ENCODE measurements at places on chromosomes 12 and 14.

GRCh38 chr14:34461334-34462131, 507 bp downstream of the SPTSSA start:
- peak; percentile 79 for DNase-seq

GRCh38 chr12:131929581-131930456, 743 bp downstream of the PUS1 start:
- DNase-seq, result no peak

GRCh38 chr12:89821896-89822295, 113.3 kb upstream of the ATP2B1 start:
- DNase-seq, result no peak

DNA sequence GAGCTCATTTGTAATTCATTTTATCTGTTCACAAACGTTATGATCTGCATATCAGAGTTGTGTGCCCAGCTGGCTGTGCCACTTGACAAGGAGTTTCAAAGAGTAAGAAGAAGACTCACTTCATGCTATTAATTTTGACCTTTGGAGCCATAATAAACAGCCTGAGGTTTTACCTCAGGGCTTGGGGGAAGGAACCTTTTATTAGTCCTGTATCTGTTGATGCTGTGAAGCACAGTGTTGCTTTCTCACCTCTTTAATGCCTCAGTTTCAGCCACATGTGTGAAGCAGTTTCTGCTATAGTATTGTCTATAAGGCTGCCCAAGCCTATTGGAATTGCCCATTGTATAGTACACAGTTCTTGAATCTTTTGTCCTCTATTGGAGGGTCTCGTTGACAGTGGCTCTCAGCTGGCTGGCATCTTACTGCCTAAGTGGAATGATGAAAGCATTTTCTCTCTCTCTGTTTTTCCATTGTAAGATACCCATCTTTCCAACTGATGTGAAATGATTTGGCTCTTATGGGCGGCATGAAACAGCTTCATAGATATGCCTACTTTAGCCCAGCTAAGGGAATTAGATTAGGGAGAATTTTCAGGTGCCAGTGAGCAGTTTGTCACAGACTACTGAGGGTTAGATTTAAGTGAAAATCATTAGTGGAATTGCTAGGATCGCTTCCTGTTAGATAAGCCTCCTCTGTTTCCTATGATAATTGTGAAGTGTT, 34.7 kb downstream of the GPATCH2L start:
- DNase-seq, result no peak

DNA sequence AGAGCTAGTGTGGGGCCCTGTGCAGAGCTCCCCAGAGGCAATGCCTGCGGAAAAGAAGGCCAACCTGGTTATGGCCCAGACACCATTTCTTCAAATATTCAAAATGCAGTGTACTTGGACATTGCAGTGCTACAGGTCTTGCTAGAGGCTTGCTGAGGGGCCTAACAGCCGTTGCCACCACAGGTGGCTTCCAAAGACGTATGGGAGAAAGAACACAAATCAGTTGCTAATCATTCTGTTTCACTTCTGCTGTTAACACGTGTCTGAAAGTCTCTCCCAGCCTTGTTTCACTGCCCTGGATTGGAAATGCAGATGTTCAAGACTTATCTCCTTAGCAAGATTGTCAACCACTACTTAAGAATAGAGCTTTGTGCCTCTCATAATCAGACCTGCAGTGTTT, 925.9 kb downstream of the GALC start:
- DNase-seq, result no peak

Data from upper lobe of right lung (tissue), 1 donor.